ENCODE measurements at places on chromosomes 3 and 15. TPM values are rescaled to one million over a fixed set of nuclear protein-coding genes. Genes with fewer than 3 reads are reported as not detected.

- no peak for DNase-seq
Measured at GRCh38 chr3:135803028-135803692, 162.4 kb upstream of the PPP2R3A start.

GRCh38 chr3:78729946-78730345, 1037.9 kb downstream of the ROBO1 start:
- no peak for DNase-seq

DNA sequence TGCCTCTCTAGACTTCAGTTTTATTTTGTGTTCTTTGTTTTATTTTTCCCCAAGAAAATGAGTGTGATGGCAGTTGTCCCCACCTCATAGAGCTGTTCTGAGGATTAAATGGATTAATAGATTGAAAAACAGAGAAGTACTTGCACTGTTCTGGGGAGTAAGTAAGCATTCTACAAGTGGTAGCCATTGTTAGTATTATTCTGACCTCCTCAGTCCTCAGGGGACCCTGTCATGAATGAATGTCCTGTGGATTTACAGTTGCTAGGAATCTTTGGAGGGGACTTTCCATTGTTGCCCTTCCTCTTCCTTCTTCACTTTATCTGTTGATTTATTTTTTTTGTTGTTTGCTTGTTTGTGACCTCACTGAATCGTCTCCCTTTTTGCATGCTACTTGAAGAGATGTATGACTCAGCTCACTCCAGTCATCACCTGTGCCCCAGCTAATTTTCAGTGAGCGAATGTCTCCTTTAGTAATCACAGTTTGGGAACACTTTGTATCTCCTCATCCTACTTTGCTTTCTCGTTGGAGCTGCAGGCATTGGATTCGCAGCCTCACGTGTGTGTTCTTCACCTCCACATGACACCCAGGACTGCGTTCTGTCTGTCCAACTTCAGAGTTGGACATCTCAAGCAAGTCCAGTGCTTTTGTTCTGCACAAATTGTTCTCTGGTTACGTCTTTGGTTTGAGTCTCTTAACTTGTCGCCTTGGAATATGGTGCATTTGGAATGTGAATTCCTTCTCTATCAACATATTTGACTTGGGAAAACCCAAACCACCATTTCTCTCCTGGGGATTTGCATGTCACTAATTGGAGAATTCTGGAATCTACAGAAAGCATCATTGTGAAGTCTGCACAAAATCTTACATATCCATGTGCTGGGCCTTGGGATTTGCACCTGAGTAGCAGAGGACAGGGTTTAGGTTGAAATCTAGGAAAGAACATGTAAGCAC, 54.5 kb downstream of the LRTM1 start:
- DNase-seq: no peak

DNA sequence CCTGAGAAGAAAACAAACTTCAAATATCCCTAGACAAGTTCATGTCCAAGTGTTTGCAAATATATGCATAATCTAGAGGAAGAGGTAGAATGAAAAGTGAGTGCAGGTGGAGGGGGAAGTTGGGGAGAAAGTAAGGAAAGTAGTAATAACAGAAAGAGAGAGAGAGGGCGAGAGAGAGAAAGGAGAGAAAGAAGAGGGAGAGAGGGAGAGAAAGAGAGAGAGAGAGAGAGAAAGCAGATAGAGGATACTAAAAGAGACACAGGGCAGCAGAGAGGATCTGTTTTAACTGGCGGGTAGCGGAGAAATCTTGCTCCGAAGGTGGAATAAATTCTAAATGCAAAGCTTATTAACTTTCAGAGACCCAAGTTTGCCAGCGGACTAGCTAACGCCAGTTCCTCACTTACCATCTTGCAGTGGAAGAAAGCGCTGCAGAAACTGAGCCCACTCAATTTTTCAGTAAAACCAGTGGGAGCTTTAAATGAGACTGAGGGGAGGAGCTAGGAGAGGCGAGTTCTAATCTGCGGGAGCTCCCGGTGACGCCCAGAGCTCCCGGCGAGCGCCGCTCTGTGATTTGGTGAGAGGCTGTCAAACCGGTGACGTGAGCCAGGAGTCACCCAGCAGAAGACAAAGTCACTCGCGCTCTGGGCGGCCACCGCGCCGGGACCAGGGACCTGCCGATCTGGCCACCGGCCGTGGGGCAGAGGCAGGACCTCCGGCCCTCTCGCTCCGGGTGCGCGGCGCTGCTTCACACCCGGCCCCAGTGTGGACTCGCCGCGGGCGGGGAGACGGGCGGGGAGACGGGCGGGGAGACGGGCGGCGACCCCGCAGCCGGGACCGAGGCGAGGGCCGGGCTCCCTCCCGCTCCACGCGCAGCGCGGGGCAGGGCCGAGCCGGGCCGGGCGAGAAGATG, at the start of gene GMNC:
Gene GMNC (minus strand): TSS at position 486 of the 910 bp plus-strand sequence. CDS start 79 bp downstream, at position 407.
- DNase-seq: peak; percentile 50

DNA sequence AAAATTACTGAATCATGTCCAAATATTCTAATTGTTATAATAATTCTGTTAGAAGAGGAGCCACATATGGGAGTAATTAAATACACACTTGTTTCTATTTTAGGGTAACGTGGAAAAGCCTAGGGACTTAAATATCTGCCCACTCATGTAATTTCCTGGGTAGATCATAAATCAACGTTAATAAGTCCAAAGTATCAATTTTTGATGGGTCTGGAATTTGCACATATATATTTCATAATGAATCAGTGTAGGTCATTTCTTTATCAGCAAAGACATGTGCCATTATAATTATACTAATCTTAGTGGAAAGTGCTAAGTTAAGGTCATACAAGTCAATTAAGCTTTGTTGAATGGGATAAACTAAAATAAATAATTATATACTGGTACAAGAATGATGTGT, 346.2 kb downstream of the ZBBX start:
- DNase-seq: no peak

DNA sequence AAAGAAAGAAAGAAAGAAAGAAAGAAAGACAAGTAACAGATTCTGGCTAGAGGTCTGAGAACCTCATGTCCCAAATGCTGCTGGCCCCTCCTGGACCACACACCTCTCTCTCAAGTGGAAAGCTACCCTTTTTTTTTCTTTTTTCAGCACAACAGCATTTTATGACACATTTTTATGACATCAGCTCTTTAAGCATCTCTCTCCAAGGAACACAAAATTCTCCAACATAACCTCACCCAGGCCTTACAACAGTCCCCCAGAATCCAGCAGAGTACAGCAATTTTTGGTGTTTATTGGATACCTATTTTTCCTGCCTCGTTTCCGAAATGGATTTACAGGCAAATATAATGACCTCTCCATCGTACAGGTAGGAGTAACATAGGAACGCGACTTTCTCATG, 11.2 kb upstream of the NTRK3 start:
- no peak for DNase-seq

DNA sequence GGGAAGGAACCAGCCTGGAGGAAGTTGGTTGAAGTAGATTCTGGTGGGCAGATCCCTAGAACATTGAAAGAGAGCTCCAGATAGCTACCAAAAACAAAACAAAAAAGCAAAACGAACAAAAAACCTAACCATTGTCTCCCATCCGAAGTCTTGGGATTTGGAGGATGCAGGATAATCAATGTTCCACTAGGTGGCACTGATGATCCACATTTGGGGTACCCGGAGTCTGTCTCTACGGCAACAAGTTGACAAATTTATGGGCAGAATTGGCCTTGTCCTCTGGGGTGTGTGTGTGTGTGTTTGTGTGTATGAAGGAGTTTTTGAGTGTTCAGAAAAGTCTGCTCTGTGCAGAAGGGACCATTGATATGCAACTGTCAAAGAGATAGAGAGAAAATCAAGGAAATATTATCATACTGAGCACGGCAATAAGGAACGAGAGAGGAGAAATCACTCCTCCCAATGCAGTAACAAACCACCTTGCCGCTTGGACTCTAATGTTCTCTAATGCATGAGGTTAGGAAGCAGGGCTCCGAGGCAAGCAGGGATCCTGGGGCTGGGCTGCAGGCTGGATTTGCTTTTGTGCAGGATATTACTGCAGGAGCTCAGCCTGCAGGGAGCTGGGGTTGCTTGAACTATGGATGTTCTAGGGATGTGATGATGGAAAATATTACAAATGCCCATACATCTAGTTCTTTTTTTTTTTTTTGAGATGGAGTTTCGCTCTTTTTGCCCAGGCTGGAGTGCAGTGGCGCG, 59.8 kb upstream of the KLHL25 start:
- DNase-seq: peak; percentile 47

GRCh38 chr3:78545827-78546226, 1222.0 kb downstream of the ROBO1 start:
- no peak for DNase-seq

DNA sequence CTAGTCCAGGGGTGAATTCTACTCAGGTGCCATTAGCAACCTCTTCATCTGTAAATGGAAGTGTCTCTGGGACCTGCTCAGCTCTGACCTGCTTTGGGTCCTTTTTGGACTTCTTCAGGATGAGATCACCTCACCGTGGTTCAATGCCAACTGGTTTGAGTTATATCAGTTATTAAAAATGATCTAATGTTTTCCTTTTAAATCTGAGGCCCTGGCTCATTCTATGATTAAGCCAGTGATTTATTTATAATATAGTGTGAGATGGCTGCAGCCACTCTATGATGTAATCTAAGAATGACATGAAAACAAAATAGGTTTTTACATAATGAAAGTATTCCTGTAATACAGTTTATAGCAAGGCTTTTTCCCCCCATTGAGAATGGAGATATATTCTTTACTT, 79.4 kb downstream of the LPP start:
- no peak for DNase-seq

DNA sequence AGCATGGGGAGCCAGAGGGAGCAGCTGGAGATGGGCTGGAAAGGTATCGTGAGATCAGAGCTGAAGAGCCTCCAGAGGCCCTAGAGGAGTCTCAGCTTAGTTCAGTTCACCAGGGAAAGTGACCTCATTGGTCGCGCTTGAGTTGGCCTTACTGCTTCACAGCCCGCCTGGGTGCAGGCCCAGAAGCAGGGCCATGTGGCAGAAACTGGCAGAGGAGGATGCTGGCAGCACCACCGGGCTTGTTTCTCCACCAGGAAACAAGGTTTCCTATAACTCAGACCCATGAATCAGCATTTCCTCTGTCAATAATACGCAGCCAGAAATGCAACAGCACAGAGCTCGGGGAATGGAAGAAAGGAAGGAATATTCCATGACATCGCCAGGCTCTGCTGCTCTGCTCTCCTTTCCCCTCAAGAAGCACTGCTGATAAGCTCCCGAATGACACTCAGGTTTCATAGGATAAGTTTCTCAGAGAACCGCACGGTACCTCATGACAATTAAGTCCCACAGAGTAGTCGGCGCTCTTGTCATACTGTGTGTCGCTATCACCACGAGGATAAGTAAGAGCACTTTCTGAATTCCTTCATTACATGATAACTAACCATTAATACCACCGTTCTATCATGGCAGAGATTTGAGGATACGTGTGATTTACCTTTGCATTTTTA, 147.1 kb upstream of the LPP start:
- DNase-seq: no peak

- DNase-seq: no peak
Measured at GRCh38 chr3:28349469-28350000, 911 bp upstream of the AZI2 start.

- DNase-seq: peak; percentile 25
Measured at GRCh38 chr15:74873756-74874424, 725 bp upstream of the SCAMP2 start.

GRCh38 chr3:98259707-98260106, 4.3 kb upstream of the OR5H6 start:
- DNase-seq: peak; percentile 24

DNA sequence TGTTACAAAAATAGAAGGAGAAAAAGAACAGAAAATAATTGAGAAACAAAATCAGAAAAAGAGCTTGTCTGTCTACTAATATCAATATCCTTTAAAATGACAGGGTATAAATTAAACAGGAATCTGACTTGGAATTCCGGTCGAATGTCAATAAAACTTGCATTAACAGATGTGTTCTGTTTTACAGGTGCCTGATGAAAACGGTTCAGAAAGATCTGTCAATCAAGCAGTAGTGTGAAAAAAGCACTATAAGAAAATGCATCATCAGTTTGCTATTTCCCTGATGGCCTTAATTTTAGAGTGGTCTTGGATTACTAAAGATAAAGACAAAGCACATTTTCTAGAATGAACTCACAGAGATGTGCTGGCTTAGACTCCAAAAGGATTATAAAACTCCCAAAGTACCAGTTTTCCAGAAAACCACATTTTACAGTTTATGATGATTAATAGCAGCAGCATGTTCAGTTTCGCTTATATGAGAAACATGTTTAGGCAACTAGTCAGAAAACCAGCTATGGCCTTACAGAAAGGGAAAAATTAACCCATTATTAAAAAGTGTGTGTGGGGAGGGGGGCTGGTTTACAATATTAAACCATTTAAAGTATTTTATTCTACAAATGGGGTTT, 8.2 kb upstream of the C3orf38 start:
- no peak for DNase-seq

DNA sequence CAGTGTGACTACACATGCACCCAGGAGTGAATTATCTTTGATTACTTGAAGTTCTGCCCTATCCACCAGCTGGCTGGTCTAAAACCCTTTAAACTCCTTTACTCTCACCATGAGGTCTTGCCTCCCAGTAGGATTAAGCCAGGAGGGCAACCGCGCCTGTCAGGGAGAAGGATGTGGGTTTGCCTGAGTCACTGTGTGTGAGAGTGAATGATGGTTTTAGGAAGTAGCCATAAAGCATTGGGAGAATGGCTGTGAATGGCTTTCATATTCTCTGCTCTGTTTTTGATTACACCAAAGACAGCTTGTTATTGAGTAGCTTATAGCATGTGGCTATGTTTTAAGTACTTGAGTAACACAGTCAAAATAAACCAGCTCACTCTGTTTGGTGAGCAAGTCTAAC, 637.7 kb upstream of the TBL1XR1 start:
- DNase-seq: peak; percentile 44

DNA sequence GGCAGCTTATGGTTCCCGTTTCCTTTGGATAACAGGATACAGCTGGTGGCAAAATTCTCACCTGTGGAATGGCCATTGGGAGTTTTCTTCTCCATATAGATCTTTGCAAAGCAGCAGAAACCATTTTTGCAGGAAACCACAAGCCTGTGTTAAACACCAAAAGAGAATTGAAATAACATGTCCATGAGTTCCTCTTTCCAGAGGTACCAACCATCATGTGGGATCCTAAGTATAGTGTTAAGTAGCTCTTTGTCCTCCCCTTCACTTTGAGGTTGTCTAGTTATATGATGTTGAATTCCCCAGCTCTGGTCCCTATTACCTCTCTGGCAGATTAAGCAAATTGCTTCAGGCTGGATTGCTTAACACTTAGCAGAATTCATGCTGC, 94.9 kb downstream of the AKAP13 start:
- DNase-seq: no peak

- DNase-seq: no peak
Measured at GRCh38 chr3:161390200-161390599, 18.9 kb upstream of the SPTSSB start.

GRCh38 chr15:79339588-79340314, 28.8 kb downstream of the TMED3 start:
- DNase-seq: peak; percentile 66

Gene ELL3
- not detected for total RNA-seq

Gene ZNF654
- 14.1 TPM for total RNA-seq

Gene ATOSA
- 3.2 TPM for total RNA-seq

Gene CP
- total RNA-seq: 0.08 TPM

Gene NKIRAS1
- 27.8 TPM for total RNA-seq
